ENCODE measurements at places on chromosomes 4 and X.

DNA sequence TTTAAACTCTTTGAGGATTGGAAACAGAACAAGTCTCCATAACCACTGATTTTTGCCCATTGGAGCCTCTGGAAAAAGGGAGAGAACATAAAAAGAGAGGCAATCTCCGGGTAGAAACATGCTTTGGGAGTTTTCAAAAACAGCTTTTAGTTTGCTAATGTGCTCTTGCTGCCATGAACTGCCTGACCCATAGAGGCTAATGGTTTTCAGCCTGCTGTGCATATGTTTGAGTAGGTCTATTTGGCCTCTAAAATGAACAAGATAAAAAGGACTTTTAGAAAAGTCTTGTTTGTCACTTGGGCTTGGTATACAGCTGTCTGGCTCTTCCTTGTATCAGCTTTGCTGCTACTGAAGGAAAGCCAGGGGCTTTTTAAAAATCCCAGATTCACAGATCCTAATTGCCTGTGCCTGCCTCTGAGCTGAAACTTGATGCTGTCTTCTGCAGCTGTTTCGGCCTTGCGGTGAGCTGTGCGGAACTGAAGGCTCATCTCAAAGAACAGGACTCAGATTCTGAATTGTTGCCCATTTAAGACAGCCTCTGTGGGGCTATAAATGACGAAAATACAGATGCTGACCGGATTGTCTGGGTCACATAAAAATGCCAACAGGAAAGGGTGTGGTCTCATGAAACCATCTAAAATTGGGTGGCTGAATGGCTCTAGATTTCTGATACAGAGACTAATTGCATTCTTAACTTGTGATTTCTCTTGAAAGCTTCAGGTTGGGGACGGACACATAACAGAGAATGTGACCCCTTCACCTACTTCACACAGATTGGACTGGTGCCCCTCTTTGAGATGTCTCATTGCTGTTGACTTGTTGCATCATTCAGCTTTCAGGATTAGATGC, 18.4 kb upstream of the ZNF41 start:
- DNase-seq = peak; percentile 45

DNA sequence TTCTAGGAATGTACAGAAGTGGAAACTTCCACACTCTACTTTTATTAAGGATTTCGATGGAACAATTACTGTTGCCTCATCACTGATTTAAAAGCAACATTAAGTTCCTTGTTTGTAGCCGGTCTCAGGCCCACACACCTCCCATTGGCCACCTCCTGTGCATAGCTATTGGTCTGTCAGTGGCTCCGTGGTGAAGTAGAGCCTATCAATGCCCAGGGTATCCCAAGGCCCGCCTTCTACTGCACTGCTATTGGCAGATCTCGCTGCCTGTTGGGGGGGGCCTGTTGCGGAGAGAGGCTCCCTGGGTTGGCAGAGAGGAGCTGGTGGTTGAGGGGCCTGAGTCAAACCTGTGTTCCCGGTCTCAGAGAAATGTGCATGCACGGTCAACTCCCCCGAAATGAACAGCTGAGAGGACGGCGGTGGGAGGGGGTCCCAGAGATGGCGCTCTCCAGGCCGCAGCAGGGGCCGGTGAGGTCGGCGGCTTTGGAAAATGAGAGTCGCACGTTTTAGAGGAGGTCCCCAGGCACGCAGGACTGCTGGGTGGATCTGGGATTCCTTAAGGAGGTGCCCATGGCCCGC, 4.9 kb upstream of the ARAF start:
- DNase-seq = peak; percentile 94

- DNase-seq = no peak
These were observed 803.0 kb downstream of the DMD start for GRCh38 chrX:32408389-32408788.

DNA sequence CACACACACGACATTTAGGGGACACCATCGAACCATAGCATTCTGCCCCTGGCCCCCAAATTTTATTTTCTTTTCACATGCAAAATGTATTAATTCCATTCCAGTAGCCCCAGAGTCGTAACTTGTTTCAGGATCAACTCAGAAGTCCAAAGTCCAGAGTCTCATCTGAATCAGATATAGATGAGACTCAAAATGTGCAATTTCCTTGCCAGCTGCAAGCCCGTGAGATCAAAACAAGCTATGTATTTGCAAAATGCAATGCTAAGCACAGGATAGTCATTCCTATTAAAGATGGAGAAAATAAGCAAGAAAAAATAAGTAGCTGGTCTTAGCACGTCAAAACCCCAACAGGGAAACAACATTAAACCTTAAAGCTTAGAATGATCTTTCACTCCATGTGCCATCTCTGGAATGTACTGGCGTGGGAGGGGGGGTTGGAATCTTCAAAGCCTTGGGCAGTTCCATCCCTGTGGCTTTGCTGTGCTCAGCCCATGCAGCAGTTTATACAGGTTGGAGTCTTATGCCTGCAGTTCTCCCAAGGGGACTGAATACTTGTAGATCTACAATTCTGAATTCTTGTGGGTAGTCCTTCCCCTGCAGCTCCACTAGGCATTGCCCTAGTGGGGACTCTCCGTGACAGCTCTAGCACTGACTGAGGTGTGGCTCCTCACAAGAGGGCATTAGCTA, 47.7 kb upstream of the SYTL5 start:
- peak; percentile 20 for DNase-seq

- no peak for DNase-seq
These were observed 14.9 kb downstream of the LSM6 start for GRCh38 chr4:146190456-146190855.

- DNase-seq = no peak
These were observed 20.2 kb upstream of the RAB28 start for GRCh38 chr4:13504374-13504773.

DNA sequence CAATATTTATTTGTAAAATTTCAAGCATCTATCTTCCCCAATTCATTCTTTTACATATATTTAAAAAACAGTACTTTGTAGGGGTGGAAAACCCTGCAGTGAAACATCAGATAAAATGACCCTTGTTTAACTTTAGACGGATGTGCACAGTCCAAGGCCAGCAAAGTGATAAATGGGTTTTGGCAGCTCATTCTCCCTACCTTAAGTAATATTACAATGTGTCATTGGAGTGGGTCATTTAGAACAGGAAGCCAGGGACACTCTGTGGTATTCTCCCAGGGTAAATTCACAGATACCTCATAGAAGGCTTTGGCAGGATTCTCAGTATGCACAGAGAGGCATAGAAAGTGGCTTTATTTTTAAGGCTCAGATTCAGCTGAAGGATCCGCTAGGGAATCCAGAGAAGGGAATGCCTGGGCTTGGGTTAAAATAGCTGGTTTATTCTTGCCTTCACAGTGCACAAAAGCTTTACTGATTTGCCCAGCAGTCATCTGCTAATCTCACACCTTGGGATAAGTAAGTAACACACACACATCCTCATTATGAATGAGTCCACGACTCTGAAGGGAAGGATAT, 206.7 kb downstream of the RASL11B start:
- no peak for DNase-seq

DNA sequence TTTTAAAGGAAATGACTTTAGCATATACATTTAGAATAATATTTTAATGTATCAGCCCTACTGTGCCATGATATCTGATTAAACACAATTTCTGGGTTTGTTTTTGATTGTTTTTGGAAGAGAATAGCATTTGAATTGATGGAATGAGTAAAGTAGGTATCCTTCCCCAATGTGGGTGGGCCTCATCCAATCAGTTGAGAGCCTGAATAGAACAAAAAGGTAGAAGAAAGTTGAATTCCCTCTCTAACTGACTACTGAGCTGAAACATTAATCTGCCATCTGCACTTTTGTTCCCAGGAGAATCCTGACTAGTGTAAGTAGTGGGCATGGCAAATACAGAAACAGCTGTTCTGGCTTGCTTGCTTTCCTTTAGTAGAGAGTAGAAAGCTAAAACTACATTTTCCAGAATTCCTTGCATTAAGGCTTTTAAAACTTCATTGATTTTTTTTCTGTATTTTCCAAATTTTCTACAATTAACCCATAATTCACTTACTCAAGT, 9.7 kb upstream of the SEC24D start:
- DNase-seq = no peak

GRCh38 chr4:67234296-67234695, 311.0 kb downstream of the CENPC start:
- DNase-seq = no peak

DNA sequence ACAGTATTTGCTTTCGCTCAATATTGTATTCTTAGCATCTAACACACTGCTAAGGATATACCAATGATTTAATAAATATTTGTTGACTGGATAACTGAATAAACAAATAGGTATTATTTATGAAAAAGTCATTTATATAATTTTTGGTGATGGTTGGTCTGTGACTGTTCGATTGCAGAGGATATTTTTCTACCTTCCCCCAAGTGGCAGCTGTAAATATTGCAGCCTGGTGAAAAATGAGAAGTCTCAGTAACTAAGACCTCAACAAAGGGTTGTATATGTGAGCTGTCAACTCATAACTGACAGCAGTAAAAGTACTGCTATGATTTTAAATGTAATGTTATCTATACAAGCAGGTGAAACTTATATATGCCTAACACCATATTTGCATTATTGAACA, 36.0 kb downstream of the HTR2C start:
- no peak for DNase-seq

DNA sequence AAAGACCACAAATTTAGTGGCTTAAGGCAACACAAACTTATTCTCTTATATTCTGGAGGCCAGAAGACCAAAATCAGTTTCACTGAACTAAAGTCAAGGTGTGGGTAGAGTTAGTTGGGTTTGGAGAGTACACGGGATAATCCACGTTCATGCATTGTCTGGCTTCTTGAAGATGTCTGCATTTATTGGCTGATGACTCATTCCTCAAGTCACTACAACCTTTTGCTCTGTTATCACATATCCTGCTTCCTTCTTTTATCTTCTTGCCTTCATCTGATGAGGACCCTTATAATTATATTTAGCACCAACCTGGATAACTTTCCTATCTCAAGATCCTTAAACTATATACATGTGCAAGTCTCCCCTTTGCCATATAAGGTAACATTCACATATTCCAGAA, 590.0 kb downstream of the FSTL5 start:
- DNase-seq = no peak

DNA sequence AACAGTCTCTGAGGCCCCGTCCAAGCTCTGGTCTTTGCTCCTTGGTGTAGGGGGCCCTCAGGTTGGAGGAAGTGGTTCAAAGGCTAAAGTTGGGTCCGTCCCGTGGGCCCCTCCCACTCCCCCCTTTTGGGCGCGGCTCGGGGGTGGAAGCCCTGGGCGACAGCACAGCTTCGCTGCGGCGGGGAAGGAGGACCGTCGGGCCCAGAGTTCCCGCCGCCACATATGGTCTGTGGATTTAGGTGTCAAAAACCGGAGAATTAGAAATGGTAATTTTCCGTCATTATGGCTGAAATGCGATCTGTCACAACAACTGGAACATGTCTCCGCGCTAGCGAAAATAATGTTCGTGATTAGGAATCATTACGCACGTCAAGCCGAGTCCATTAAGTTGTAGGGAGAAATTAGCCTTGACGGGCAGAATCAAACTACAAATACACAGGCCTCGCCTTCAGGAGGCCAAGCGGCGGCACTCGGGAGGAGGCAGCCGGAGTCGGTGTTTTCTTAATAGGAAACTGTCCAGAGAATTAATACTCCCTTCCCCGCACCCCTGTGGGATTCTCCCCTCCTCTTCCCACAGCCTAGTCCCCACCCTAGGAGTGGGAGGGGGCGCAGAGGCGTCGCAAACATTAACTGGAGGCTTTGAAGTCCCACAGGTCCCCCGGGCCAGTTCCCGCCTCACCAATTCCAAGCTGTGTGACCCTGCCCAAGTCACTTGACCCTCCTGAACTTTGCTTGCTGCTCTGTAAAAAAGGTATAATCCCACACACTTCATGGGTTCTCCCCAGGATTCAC, 15.0 kb downstream of the NKX3-2 start:
- no peak for DNase-seq

- DNase-seq = no peak
These were observed 378.1 kb downstream of the GABRG1 start for GRCh38 chr4:45745741-45746140.

DNA sequence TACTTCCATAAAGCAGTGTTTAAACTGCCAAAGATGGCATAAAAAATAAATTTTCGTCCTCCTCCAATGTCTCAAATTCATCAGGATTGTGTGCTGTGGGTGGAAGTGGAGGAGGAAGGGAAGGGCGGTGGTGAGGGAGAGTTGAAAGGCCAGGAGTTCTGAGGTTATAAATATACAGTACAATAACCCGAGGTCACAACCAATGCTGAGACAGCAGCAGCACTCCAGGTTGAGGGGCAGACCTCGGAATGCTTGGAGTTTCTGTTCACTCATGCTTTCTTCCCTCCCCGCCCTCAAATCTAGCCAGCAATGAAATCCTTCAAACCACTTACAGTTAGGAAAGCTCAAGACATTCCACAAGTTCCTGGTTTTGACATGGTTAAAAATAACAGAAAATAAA, 134.0 kb upstream of the SMAD1 start:
- DNase-seq = no peak

DNA sequence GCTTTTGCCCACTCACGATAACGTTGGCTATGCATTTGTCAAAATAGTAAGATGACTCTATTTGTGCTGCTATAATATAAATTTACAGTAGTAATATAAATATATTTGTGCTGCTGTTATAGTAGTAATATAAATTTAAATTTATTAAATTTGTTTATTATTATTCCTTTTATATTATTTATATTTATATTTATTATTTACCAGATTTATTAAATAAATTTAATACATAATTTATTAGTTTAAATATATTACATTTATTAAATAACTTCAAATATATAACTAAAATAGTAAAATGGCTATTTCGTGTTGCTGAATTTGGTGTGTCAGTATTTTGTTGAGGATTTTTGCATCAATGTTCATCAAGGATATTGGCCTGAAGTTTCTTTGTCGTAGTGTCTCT, 246.5 kb upstream of the FGF16 start:
- no peak for DNase-seq
